Omental fat pad (tissue), 4 donors: ENCODE measurements at places on chromosomes 3 and 15.

- DNase-seq = no peak
Measured at GRCh38 chr3:150248116-150248887, 159.8 kb upstream of the TSC22D2 start.

- no peak for DNase-seq
Measured at GRCh38 chr15:51600114-51600513, 22.5 kb downstream of the DMXL2 start.

GRCh38 chr15:98796685-98797357 lies 148.5 kb downstream of the IGF1R start:
- DNase-seq = no peak

GRCh38 chr3:120824613-120825012 lies 82.1 kb downstream of the GTF2E1 start:
- DNase-seq = no peak

DNA sequence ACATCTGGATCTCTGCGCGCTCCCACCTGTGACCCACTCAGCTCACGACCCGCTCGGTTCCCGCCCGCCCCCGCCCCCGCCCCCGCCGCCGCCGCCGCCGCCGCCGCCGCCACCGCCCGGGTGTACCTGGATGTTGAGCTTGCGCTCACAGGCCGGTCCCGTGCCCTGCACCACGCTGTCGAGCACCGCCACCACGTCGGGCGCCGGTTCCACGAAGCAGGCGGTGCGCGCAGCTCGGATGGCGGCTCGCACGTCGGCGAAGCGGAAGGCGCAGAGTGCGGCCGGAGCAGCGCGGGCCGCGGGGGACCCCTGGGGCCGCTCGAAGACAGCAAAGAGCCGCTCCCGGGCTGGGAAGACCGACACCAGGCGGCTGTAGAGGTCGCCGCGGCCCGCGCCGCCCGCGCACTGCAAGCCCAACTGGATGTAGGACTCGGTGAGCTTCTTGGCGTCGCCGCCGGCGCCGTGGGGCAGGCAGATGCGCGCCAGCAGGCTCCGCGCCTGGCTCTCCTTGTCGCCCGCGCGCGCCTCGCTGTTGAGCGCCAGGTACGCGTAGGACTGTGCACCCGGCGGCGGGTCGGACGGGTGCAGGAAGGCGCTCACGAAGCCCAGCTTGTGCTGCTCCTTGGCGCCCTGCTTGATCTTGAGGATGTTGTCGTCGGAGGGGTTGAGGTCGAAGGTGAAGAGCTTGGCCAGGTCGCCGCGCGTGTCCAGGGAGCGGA lies 1.1 kb downstream of the PLXND1 start:
- no peak for DNase-seq
